ENCODE measurements at places on chromosomes 4 and X. TPM values are rescaled to one million over a fixed set of nuclear protein-coding genes. Genes with fewer than 3 reads are reported as not detected.

DNA sequence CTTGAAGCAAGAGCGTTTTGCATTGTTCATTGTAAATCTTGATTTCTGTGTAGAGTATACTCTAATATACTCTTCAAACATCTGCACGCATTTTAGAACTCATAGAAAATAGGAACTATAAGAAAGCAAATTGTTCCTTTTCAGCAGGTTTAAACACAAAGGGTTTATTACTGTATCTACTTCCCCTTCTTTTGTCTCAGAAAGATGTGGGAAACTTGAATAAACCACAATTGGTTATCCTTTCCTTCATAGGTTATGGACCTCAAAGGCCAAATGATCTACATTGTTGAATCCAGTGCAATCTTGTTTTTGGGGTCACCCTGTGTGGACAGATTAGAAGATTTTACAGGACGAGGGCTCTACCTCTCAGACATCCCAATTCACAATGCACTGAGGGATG lies 46.0 kb upstream of the GUCY1B1 start:
- H3K4me3 ChIP-seq = no peak overlapping the region
- no peak overlapping the region for H3K27ac ChIP-seq
- H3K36me3 ChIP-seq = no peaks in the 10 kb centered on the region

Gene FAM156B
- 16.5 TPM for total RNA-seq

Gene CCDC158
- total RNA-seq = not detected

Gene NUP62CL
- 7.3 TPM for total RNA-seq

DNA sequence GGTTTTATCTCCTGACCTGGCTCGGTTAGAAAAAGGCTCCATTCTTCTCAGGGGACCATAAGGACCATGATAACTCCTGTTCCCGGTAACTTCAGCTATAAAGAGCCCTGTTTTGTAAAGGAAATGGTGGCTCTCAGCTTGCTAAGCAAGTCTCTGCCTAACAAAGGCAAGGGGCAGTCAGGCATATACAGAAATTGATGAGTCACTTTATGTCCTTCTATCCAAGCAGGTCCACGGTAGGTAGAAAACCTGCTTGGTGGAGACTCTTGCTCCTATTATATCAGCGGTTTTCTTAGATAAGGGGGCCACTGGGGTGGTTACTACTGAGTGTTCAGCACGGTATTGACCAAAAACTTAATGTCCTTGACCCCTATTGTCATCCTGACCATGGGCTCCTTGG lies 203.0 kb upstream of the KLF8 start:
- H3K4me3 ChIP-seq = no peak overlapping the region
- H3K4me1 ChIP-seq = no peaks in the 10 kb centered on the region
- H3K27ac ChIP-seq = no peak overlapping the region
- no peaks in the 10 kb centered on the region for H3K36me3 ChIP-seq
- H3K27me3 ChIP-seq = peaks cover 10% of the 10 kb centered on the region

GRCh38 chr4:15381806-15382338 lies 46.0 kb upstream of the C1QTNF7 start:
- no peaks in the 10 kb centered on the region for H3K27me3 ChIP-seq
- H3K4me1 ChIP-seq = peaks cover 10% of the 10 kb centered on the region
- DNase-seq = no peak
- no peaks in the 10 kb centered on the region for H3K36me3 ChIP-seq

Gene CYTL1
- not detected for total RNA-seq

DNA sequence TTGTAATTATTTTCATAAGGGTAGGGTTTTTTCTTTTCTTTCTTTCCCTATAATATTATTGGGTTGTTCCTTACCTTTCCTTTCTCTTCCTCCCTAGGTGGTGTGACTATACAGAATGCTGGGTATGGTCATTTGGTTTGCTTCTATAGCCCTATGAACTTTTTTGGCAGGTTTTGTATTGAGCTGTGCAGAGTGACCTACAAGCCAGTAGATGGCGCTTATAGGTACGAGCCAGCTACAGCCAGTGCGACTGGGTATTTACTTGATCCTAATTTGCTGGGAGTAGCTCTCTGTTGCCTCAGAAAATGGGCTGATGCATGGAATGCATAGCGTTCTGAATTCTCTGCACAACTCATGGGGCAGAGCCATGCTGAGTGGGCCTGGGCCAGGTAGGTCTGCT lies 423.3 kb downstream of the MAGEE1 start:
- no peaks in the 10 kb centered on the region for H3K27me3 ChIP-seq
- H3K36me3 ChIP-seq = no peaks in the 10 kb centered on the region
- H3K4me1 ChIP-seq = no peaks in the 10 kb centered on the region
- DNase-seq = no peak

GRCh38 chrX:136867518-136867917 lies 13.0 kb downstream of the RBMX start:
- H3K4me3 ChIP-seq = no peak overlapping the region
- H3K27ac ChIP-seq = no peak overlapping the region
- peaks cover 94% of the 10 kb centered on the region for H3K36me3 ChIP-seq
- no peaks in the 10 kb centered on the region for H3K27me3 ChIP-seq

Gene TEX13D
- not detected for total RNA-seq

DNA sequence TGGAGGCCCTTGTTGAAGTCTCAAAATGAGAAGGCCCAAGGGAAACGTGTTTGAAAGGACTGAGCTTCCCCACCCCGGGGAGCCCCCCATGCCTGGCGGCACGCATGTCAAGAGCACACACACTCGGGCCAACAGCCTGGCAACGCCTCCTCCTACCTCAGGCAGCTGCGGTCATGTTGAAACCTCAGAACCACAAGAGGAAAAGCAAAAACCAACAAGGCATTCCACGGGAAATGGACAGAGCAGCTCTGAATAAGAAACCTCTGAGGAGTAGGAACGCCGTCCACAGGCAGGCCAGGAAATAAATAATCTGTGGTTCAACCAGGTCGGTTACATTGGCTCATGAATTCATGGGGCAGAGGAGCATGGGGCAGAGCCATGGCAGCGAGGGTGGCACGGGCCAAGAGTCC lies 95.7 kb upstream of the AFAP1 start:
- no peak overlapping the region for H3K27ac ChIP-seq
- peaks cover 22% of the 10 kb centered on the region for H3K27me3 ChIP-seq
- H3K4me3 ChIP-seq = no peak overlapping the region

DNA sequence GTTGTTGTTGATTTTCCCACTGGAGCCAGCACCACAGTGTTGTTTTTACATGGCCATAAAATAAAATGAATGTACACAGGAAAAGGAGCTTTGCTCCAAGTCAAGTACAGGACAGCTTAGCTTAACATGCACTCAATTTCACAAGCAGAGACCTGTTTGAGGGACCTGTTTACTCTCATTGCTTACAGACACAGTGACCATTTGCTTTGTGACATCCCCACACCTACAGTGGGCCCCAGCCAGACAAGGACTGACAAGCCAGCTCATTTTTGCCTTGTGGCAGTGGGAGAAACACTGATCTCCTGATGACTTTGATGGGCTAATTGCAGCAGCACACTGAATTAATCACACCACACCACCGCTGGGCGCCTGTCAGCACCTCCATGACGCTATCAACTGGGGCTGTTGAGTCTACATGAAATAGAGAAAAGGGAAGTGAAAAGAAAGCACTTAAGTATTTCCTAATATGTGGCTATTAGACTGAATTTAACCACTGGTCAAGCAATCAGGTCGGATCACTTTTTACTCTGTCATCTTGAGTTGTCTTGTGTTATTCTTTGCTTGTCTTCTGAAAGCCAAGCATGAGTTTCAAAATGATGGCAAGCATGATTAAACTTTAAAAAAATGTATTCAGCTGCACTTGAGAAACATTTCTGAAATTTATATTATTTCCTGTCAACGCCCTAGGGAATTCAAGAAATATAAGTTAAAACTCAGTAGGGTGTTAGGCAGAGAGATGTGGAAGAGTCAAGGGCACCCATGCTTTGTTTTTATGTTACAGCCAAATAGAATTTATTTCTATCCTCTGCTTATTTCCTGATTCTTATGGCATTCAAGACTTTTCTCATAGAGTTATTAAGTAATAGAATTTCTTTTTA lies 557.7 kb downstream of the RAB28 start:
- no peaks in the 10 kb centered on the region for H3K36me3 ChIP-seq
- no peak overlapping the region for H3K4me3 ChIP-seq
- DNase-seq = peak; percentile 1
- no peaks in the 10 kb centered on the region for H3K27me3 ChIP-seq

GRCh38 chr4:42104521-42104920 lies 47.9 kb downstream of the BEND4 start:
- H3K4me1 ChIP-seq = peaks cover 15% of the 10 kb centered on the region
- no peak overlapping the region for H3K27ac ChIP-seq
- H3K27me3 ChIP-seq = no peaks in the 10 kb centered on the region
- H3K36me3 ChIP-seq = peaks cover 5% of the 10 kb centered on the region
- H3K4me3 ChIP-seq = no peak overlapping the region

Gene CT45A10
- not detected for total RNA-seq

DNA sequence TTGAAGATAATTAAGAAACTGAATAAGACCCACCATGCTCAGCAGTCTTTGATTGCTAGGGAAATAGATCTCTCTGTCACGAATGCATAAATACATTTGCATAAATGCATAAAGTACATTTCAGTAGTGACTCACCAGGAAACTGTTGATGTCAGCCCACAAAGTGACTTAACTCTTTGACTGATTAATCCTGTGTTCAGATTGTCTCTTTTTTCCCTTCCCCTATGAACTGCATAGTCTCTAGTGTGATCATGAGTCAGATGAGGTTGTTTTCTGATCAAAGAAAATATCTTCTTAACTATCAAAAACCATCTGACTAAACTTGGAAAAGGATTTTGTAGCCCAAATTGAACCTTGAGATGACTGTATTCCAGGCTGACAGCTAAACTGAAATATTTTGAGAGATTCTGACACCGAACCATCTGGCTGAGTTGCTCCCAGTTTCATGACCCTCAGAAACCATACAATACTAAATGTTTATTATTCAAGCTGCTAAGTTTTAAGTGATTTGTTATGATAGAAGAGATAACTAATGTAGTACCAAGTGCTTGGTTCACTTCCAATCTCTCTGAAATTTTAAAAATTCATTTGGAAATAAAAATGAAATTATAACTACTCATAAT lies 1381.5 kb upstream of the AGA start:
- H3K27me3 ChIP-seq = no peaks in the 10 kb centered on the region
- DNase-seq = no peak
- H3K4me3 ChIP-seq = no peak overlapping the region
- no peaks in the 10 kb centered on the region for H3K4me1 ChIP-seq

DNA sequence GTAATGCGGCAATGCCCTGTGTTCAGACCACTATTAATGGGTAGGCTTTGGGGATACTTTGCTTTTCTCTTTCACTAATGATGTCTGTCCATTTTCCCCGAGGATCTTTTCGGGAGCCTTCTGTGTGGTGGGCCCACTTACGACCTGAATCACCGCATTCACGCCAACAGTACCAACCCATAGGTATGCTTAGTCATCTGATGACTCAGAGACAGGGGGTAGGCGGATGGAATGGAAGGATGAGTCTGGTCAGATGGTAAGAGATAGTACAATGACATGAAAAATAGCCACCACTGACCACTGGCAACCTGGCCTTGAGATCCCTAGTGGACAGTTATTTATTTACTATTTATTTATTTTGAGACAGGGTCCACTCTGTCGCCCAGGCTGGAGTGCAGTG lies 76.0 kb upstream of the DHRSX start:
- peaks cover 2% of the 10 kb centered on the region for H3K27me3 ChIP-seq
- H3K36me3 ChIP-seq = no peaks in the 10 kb centered on the region
- no peak overlapping the region for H3K27ac ChIP-seq

GRCh38 chrX:55524487-55524886 lies 34.8 kb upstream of the USP51 start:
- no peaks in the 10 kb centered on the region for H3K4me1 ChIP-seq
- H3K4me3 ChIP-seq = no peak overlapping the region
- H3K27ac ChIP-seq = no peak overlapping the region
- no peak for DNase-seq

DNA sequence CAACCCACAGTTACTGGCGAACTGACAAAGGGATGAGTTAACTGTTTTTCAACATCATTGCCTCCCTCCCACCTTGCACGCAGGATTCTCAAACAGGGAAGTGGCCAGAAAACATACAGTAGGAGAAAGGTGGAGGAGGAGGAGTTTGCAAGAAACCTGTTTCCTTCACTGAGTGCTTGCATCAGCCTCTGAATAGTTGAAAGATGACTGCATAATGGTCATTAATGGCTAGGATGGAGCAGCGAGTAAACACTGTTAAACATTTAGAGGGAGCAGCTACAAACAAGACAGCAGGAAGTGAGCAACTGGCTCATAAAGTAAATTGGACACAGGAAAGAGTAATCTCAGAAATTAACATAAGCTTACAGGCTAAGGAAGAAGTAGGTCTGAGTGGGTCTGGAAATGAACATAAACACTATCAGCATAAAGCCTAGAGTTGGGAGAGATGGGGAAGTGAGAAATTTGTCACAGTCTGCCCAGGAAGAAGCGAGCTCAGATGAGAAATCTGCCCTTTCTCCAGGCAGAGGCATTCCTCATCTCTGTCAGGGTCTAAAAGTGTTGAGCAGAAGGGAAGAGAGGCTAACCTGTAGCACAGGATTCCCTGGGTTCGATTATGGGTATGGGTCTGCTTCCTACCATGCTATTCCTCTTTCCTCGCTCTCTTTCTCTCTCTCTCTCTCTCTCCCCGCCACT lies 38.6 kb downstream of the TRPC5OS start:
- DNase-seq = peak; percentile 17
- H3K4me3 ChIP-seq = no peak overlapping the region
- H3K27me3 ChIP-seq = peaks cover 59% of the 10 kb centered on the region
- H3K4me1 ChIP-seq = peaks cover 10% of the 10 kb centered on the region

DNA sequence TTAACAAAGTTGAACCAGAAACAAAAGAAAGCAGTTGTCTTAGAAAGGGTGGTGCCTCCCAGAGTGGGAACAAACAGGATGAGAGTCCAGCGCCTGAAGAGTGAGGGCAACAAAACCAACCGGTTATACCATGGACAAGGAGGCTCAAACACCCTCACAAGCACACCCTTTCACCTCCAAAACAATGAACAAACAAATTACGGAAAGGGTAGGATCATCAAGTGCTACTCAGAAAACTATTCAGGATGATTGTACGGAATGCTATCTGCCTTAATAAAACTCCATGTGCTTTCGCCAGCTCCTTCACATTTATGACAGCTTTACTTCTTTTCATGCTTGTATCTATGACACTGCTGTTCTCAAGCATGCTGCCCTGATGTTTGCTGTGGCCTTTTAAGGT lies 26.8 kb downstream of the SLC39A8 start:
- H3K4me1 ChIP-seq = peaks cover 12% of the 10 kb centered on the region
- no peak overlapping the region for H3K4me3 ChIP-seq
- no peak for DNase-seq
- H3K27ac ChIP-seq = no peak overlapping the region
- peaks cover 44% of the 10 kb centered on the region for H3K36me3 ChIP-seq
- H3K27me3 ChIP-seq = no peaks in the 10 kb centered on the region

DNA sequence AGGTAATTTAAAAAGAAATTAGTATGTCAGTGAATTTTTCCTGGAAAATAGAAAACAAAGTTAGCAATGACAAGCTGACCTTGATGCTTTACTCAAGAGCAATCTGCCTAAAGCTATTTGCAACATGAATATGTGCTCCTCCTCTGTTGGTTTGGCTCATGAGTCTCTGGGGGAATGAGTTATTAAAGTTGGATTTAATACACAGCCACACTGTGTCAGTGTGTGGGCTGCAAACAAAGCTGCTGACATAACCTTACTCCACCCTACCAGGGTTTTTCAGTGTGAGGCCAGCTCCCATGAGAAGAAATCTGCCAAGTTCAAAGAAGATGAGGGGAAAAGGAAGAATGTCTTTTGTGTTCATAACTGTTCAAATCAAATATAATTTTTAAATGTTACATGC lies 280.5 kb downstream of the TLL1 start:
- H3K27me3 ChIP-seq = no peaks in the 10 kb centered on the region
- no peaks in the 10 kb centered on the region for H3K4me1 ChIP-seq
- H3K36me3 ChIP-seq = no peaks in the 10 kb centered on the region
- DNase-seq = no peak
- H3K27ac ChIP-seq = no peak overlapping the region

Gene ELF4
- total RNA-seq = 19.5 TPM

- no peak overlapping the region for H3K4me3 ChIP-seq
- H3K27me3 ChIP-seq = no peaks in the 10 kb centered on the region
- H3K36me3 ChIP-seq = no peaks in the 10 kb centered on the region
These were observed 12.5 kb upstream of the HSFX4 start for GRCh38 chrX:149916745-149917392.
